ENCODE measurements at places on chromosomes 3 and 15.

GRCh38 chr3:154427685-154428285, 2.2 kb downstream of the GPR149 start:
- no peak for DNase-seq

- DNase-seq = no peak
These were observed 28.0 kb downstream of the ACAA1 start for GRCh38 chr3:38108649-38109579.

DNA sequence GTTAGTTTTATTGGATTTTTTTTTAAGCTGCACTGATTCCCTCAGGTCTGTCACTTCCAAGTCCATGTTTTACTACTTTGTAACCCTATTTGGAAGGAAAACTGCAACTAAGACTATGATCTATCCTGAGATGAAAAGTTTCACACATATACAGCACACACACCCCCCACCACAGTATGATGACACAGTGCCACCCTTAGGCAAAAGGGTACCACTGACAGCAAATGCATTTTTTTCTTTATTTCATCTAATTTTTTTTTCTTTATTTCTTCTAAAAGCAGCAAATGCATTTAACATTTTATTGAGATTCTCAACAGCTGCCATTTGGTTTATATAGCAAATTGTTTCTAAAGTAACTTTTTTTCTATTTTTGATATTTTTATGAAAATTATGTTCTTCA, 21.2 kb downstream of the NGRN start:
- DNase-seq = no peak

DNA sequence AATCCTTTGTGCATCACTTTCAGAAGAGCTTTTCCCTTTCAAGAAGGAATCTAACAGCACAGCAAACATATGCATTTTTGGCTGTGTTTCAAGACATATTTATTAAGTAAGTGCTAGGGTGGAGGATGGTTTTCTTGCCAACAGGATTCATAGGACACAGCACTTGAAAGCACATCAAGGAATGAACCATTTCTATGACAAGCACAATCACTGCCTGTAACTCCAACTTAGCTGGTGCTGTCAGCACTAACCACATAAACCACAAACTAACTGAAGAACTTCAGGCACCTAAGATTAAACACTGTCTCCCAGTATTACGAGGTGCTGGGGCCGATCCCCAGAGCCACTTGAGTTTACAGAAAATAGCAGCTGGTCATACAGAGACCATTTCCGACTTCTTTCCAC, 35.4 kb upstream of the SPRED1 start:
- DNase-seq = no peak

- DNase-seq = no peak
These were observed 172.2 kb upstream of the TSPAN3 start for GRCh38 chr15:77243135-77243534.

DNA sequence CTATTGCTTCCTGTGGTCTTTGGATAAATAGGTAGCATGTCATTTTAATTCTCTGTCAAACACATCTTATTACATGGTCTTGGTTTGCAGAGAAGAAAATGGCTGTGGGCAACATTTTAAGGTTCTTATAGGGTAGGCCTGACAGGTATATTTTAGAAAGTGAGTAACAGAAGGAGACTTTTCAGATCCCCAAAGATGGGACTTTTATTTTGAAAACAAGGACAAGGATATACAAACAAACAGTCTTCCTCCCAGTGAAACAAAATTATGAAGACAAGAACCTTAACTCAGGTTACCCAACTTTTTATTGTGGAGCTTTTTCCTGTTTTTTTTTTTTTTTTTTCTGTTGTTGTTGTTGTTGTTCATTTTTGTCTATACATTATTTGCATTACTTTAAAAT, 916.2 kb downstream of the NTRK3 start:
- DNase-seq = no peak

DNA sequence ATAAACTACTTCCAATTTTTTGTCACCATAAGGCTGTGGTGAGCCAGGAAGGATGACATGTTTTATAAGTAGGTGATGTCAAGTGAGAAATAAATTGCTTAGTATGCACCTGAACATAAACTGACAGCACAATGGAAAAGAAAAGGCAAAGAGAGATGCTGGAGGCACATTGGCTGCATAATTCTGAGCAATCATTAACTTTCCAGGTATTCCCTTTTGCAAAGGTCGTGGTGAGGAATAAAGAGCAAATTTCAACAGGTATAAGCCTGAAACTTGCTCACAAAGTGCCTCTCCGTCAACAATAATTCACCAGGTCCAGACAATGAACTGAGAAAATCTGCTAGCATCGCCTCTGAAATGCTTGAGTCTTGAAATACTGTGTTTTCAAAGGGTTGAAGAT, 48.2 kb downstream of the ITGB5 start:
- no peak for DNase-seq

All from stimulated activated CD8-positive, alpha-beta memory T cell treated with anti-CD3 and anti-CD28 coated beads, Interleukin-15, amount 100 ng/mL, for 48 hours (primary cell).